ENCODE measurements at places on chromosomes 3 and 15.
A peak's percentile ranks its signal among the peaks of the same experiment; 100 is the strongest.

- DNase-seq = peak; percentile 78
These were observed 1.1 kb upstream of the SETD5 start for GRCh38 chr3:9396301-9396631.

- DNase-seq = no peak
These were observed 127.5 kb upstream of the CD96 start for GRCh38 chr3:111414531-111414930.

GRCh38 chr3:153437666-153438065 is 275.6 kb downstream of the RAP2B start:
- no peak for DNase-seq

DNA sequence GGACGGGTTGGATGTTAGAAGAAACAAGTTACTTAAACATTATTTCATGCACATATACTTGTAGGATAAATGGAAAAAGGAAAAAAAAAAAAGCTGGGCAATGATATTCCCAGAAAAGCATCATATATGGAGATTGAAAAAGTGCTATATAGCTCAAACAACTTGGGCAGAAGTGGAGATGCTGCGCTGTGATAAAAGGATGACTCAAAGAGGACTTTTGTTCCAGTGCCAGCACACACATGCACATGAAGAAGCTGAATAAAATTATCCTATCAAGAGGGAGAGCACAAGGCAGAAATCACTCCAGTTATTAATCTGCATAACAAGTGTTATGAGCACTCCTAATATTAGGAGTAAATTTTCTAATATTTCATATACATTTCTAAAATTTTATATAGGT is 30.9 kb downstream of the FRMD4B start:
- no peak for DNase-seq

DNA sequence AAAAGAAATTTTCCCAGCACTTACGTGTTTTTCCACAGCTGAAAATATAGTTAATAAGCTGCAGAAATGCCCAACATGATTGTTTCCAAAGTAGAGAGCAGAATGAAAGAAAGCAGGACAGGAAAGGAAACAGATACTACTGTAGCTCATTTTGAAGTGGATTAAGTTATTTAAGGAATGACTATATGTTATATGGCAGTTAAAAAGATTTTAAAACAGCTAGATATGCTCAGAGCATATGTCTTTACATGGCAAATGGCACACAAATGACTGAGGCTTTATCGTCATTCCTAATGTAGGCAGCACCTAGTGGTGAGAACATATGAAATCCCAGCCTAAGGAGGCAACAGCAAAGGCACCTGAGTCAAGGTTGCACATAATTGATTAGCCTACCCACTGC is 106.6 kb upstream of the SEMA6D start:
- no peak for DNase-seq

DNA sequence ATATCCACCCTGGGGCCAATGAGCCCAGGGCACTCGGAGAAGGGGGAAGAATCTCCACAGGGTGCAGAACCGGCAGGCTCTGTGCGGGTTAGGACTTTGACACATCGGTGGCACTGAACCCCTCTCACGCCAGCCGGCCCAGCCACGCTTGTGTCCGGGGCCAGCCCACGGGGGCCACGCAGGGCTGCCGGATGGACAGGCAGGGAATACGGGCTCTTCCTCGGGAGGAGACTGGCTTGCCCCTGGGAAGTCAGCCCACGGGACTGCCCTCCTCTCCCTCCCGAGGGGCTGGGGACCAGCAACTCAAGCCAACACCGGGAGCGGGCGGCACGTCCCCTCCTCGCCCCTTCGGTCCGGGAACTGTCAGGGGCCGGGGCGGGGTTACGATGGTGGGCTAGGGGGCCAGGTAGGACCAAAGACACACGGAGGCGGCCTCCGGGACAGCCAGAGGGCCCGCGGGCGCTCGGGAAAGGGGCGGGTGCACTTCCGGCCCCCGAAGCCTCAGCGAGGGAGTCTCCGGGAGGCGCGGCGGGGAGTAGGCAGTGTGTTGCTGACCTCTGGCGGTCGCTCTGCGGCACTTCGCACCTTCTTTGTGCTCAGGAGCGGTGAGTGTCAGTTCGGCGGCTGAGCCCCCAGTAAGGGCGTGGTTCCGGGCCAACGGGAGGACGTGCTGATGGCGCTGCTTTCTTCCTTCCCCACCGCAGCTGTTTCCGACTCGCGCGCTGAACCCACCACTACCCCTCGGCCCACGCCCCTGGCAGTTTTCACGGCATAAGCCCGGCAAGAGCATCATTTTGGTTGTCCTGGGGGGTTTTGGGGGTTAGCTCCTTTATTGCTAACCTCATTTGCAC is 5.1 kb upstream of the CYP8B1 start:
- peak; percentile 25 for DNase-seq

- no peak for DNase-seq
These were observed 204.8 kb upstream of the IGF1R start for GRCh38 chr15:98443526-98443925.

DNA sequence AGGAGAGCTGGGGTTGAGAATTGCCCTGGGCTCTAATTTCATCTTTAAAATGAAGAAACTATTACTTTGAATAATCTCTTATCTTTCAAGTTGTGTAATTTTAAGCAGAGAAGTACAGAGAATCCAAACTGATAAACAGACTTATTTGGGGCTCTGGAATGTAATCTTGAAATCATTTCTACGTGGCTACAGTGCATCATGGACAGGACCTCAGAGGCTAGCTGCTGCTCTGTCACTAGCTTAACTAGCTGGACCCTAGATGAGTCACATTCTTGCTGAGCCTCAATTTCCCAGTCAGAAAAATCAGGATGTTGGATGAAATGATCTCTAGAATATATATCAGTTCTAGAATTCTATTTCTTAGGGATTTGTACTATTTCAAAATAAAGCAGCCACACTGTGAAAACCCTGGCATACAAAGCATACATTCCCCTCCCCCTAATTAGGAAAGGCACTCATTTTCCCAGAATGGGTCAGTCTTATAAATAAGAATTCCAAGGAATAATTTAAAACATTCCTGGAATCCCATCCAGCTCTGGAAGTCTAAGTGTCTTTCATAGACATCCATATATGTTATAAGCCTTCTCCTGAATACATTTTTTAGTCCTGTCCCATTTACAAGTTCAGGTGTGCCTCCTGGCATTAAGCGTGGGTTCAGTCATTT is 47.2 kb downstream of the RASGRP1 start:
- no peak for DNase-seq

- DNase-seq = no peak
These were observed 10.8 kb downstream of the GHRL start for GRCh38 chr3:10281951-10282350.

Data from ascending aorta (tissue), 2 donors.